Endothelial cell (in vitro differentiated cells): ENCODE measurements at places on chromosomes 2 and 18.
A peak's percentile ranks its signal among the peaks of the same experiment; 100 is the strongest.

GRCh38 chr2:229800997-229801754, 86.8 kb upstream of the DNER start:
- peak; percentile 57 for DNase-seq
- peak overlapping the region; percentile 25 for H3K4me3 ChIP-seq
- peaks cover 40% of the 10 kb centered on the region for H3K36me3 ChIP-seq
- H3K4me1 ChIP-seq = no peaks in the 10 kb centered on the region
- peak overlapping the region; percentile 20 for H3K27ac ChIP-seq
- peaks cover 5% of the 10 kb centered on the region for H3K27me3 ChIP-seq

DNA sequence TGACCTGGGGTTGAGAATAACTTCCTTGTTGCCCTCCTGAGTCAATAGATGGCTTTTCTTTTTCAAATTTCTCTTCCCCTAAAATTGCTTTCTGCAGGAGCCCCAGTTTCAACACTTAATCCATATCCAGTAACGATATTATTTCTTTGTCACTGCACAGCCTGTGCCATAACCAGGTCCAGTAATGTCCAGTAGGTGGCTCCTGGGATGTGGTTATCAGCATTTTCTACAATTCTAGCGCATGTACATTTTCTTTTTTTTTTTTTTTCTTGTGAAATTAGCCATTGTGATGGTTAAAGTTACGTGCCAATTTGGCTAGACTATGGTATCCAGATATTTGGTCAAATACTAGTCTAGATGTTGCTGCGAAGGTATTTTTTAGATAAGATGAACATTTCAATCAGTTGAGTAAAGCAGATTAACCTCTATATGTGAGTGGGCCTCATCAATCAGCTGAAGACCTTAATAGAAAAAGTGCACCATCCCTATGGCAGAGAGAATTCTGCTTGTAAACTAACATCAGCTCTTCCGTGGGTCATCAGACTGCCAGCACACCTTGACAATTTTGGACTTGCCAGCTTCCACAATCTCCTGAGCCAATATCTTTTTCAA, 72.9 kb upstream of the SCG2 start:
- H3K4me1 ChIP-seq = no peaks in the 10 kb centered on the region
- no peak overlapping the region for H3K27ac ChIP-seq
- DNase-seq = peak; percentile 27
- H3K36me3 ChIP-seq = no peaks in the 10 kb centered on the region

DNA sequence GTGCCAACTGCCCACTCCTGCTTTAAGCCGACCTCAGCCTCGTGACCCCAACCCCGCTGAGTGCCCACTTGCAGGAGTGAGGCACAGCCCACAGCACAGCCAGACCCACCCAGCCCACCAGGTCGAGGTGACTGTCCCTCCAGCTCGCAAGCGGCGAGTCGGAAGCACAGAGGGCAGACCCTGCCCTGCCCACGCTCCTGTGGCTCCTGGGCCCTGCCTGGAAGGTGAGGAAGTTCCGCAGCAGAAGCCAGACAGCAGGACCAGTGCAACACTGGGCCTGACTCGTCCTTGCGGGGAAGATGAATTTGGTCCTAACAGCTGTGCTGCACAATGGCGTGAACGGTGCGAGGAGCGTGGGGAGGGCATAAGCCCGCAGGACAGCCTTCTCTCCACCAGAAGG, 9.9 kb downstream of the DTYMK start:
- DNase-seq = no peak
- no peaks in the 10 kb centered on the region for H3K4me1 ChIP-seq
- peaks cover 11% of the 10 kb centered on the region for H3K27me3 ChIP-seq
- peaks cover 18% of the 10 kb centered on the region for H3K36me3 ChIP-seq
- peak overlapping the region; percentile 7 for H3K4me3 ChIP-seq
- peak overlapping the region; percentile 18 for H3K27ac ChIP-seq

DNA sequence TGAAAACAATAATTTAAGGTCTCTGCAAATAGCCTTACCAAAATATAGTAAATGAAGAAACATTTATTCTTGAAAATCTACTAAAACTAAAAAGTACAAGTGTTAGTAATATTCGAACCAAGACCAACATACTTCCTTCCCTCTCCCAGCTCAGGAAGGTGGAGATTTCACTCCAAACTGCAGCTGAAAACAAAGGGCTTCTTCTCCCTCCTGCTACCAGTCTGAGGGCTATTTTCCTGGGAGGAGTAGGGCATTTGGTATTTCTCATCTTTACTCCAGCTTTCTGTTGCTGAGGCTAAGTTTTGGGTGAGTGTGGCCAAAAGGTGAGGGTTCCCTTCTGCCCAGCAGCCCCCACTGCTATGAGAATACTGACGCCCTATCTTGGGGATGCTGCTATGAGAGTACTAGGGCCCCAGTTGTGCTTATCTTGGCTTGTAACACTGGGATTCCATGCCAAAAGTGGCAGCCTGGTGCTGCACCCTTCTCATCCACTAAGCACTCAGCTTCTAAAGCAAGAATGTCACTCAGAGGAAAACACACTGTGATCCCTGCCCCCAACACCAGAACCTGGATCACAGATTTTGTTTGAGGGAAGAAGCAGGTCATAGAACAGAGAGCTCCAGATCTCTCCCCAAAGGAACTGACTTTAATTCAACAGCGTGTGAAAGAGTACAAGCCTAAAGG, 130.7 kb upstream of the KLF7 start:
- no peak overlapping the region for H3K27ac ChIP-seq
- peaks cover 15% of the 10 kb centered on the region for H3K4me1 ChIP-seq
- no peak for DNase-seq
- no peaks in the 10 kb centered on the region for H3K27me3 ChIP-seq
- H3K4me3 ChIP-seq = no peak overlapping the region
- H3K36me3 ChIP-seq = no peaks in the 10 kb centered on the region

DNA sequence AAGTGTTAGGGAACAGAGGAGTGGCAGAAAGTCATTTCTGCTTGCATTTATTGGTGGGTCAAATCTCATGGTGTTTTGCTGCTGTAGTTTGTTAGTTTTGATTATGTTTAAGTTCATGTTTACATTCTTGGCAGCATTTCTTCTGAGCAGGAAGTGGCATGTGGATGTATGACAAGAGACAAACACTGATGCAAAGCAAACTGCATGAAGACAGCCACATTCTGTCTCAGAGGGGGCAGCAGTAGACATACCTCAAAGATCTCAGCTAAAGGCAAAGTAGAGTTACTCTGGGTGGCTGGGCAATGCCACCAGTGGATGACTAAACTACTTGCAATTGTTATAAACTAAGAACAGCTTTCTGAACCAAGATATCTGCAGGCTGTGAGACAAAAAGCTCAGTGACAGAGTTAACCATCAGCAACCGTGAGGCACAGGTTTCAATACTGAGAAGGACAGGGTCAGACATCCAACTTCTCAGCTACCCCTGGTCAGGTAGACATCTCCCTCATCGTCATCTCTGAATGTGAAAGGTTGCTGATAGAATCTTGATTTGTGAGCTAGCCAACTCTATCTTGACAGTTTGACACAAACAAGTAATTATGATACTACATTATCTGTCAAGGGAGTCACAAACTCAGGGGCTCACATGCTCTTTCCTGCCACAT, 16.4 kb downstream of the GALNT3 start:
- peaks cover 6% of the 10 kb centered on the region for H3K4me1 ChIP-seq
- no peak overlapping the region for H3K27ac ChIP-seq
- H3K36me3 ChIP-seq = peaks cover 7% of the 10 kb centered on the region
- H3K4me3 ChIP-seq = no peak overlapping the region
- H3K27me3 ChIP-seq = no peaks in the 10 kb centered on the region

DNA sequence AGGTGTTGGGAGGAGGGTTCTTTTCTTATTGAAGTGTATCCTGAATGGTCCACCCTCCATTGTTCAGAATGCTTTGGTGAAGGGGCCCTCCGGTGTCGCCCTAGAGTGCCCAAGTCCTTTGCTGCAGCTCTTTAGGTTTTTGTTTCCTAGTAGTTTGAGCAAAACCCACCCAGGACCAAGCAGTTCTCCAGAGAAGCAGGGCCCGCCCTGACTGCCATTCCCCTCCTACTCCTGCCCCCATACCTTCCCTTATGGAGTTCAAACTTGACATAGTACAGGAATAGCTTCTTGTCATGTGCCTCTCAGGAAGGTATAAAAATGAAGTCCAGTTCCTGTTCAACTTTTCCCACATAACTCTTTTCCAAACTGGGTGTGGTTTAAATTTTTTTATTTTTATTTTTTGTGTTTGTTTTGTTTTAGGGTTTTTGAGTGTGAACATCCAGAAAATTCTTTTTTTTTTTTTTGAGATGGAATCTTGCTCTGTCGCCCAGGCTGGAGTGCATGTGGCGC, 5.6 kb downstream of the MERTK start:
- no peak for DNase-seq
- no peaks in the 10 kb centered on the region for H3K27me3 ChIP-seq
- no peak overlapping the region for H3K27ac ChIP-seq
- H3K36me3 ChIP-seq = no peaks in the 10 kb centered on the region

DNA sequence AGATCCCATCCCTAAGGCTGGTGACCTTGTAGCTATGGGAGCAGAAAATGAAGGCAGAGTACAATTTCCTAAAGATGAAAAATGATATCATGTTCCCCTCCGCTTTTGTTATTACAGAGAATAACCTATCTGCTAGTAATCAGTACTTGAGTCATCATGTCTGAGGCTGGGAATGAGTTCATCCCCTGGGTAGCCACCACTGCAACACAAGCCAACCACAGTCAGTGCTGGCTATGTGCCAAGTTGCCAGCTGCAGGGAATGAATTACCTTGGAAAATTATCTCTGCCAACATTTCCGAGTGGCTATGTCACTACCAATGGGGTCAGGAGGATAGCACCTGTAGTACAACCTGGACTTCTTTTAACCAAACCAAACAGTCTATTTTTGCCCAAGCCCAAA, 1094.7 kb upstream of the DDX18 start:
- peaks cover 2% of the 10 kb centered on the region for H3K27me3 ChIP-seq
- H3K4me3 ChIP-seq = no peak overlapping the region
- no peaks in the 10 kb centered on the region for H3K4me1 ChIP-seq
- no peak for DNase-seq

- no peak for DNase-seq
- no peak overlapping the region for H3K27ac ChIP-seq
- H3K27me3 ChIP-seq = peaks cover 2% of the 10 kb centered on the region
- H3K4me1 ChIP-seq = peaks cover 4% of the 10 kb centered on the region
- H3K36me3 ChIP-seq = peaks cover 16% of the 10 kb centered on the region
Observed at GRCh38 chr2:165594231-165594934, 124.9 kb downstream of the CSRNP3 start.

DNA sequence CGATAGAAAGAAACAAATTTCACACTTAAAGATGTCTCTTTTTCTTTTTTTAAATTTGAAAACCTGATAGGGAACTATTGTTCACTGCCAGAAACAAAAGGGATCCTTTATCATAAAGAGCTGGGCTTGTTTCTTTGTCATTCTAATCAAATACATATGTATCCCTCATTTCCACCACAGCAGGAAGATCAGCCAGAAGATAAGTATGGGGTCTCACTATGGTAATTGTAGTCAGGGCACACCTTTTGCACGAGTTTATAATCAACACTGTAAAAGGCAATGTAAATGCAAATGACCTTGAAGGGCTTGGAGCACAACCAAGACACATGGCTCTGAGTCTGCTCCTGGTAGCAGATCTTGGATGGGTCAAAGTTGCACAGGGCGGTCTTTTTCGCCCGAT, 109.5 kb downstream of the NXPH2 start:
- no peak overlapping the region for H3K27ac ChIP-seq
- H3K36me3 ChIP-seq = no peaks in the 10 kb centered on the region
- H3K4me1 ChIP-seq = peaks cover 3% of the 10 kb centered on the region
- no peak overlapping the region for H3K4me3 ChIP-seq
- no peaks in the 10 kb centered on the region for H3K27me3 ChIP-seq

GRCh38 chr2:237581751-237582746, 8.5 kb downstream of the RAB17 start:
- peaks cover 3% of the 10 kb centered on the region for H3K36me3 ChIP-seq
- peak; percentile 36 for DNase-seq
- no peak overlapping the region for H3K27ac ChIP-seq

GRCh38 chr18:21663578-21663977, 41.0 kb downstream of the ABHD3 start:
- H3K36me3 ChIP-seq = peaks cover 3% of the 10 kb centered on the region
- no peak for DNase-seq
- peaks cover 1% of the 10 kb centered on the region for H3K27me3 ChIP-seq
- H3K4me3 ChIP-seq = no peak overlapping the region
- H3K27ac ChIP-seq = no peak overlapping the region
- no peaks in the 10 kb centered on the region for H3K4me1 ChIP-seq

DNA sequence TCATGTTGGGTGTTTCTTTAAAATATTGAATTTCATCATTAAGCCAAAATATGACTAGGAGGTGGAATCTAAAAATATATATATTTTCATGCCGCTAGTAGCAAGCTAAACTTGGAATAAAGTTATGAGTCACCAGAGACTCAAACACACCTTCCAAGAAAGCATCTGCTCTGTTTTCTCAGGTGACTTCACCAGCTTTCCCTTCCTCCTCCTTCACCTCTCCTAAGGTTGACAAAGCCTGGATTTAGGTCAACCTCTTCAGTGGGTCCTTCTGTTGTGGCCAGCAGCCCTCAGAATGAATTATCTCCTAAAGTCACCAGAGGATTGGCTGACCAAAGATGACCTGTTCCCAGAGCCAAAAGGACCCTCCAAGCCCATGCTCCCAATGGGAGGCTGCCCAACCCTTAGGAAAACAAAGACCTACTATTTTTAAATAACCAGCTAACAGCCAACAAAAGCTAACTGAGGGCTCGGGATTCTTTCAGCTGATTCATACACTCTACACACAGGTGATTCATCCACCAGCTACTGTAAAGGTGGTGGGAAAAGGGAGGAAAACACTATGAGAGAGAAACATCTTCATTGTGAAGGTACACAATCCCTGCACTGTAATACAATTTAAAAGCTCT, 113.9 kb downstream of the MYO5B start:
- no peaks in the 10 kb centered on the region for H3K4me1 ChIP-seq
- H3K4me3 ChIP-seq = no peak overlapping the region
- peaks cover 2% of the 10 kb centered on the region for H3K27me3 ChIP-seq
- H3K27ac ChIP-seq = peak overlapping the region; percentile 13
- no peak for DNase-seq
- H3K36me3 ChIP-seq = no peaks in the 10 kb centered on the region

GRCh38 chr2:177545981-177546585, 153.5 kb downstream of the AGPS start:
- no peak overlapping the region for H3K4me3 ChIP-seq
- peaks cover 20% of the 10 kb centered on the region for H3K36me3 ChIP-seq
- DNase-seq = no peak
- H3K4me1 ChIP-seq = peaks cover 25% of the 10 kb centered on the region

DNA sequence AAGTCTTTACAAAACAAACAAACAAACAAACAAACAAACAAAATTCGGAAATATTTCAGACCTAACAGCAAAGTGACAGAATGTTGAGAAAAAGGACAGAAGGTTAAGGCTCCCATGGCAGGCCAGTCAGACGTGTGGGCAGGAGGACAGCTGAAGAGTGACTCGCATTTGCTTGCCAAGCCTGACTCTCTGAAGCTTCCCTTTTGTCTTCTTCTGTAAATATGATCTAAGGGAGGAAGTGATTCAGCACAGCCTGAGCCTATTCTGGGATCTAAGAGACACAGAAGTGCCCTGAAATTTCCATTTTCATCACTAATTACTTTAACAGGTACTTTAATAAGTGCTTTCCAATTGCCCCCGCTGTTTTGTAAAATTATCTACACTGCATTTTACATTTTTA, 134.0 kb upstream of the LYPD1 start:
- no peak overlapping the region for H3K27ac ChIP-seq
- no peak overlapping the region for H3K4me3 ChIP-seq
- H3K27me3 ChIP-seq = peaks cover 2% of the 10 kb centered on the region
